ENCODE measurements at places on chromosomes 13 and 19.

DNA sequence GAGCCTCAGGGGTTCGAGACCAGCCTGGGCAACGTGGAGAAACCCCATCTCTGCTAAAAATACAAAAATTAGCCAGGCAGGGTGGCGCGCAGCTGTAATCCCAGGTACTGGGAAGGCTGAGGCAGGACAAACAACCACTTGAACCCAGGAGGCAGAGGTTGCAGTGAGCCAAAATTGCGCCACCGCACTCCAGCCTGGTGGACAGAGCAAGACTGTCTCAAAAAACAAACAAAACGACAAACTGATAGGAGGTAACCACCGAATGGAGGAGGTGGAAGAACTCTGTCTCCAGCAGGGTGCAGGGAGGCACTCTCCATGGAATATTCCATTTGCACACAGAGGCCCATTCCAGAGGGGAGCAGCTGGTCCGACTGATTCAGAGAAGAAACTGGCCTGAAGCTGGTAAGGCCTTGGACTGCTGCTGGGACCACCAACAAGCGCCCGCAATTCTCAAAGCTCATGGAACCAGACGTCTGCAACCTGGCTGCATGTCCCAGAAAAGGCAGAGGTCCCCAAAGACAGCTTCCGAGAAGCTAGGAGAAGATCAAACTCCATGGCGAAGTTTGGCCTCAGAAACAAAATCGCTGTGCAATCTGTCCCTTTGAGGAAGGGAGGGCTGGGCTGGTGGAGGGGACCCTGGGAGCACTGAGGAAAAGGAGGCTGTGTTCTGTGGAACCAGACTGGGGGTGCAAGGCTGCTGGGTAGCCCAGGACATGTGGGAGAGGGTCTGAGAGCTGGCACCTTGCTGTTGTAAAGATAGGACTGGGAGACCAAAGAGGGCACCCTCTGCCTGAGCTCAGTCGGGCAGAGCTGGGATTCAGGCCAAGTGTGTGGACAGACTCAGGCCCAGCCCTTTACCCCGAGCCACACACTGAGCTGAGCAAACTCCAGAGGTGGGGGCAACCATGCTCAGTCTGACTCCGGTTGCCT lies 35.2 kb downstream of the SLC25A42 start:
- DNase-seq = no peak

GRCh38 chr13:51925865-51926527 lies 64.2 kb downstream of the CCDC70 start:
- no peak for DNase-seq

GRCh38 chr13:112959701-112960542 lies 9.1 kb upstream of the MCF2L start:
- no peak for DNase-seq

DNA sequence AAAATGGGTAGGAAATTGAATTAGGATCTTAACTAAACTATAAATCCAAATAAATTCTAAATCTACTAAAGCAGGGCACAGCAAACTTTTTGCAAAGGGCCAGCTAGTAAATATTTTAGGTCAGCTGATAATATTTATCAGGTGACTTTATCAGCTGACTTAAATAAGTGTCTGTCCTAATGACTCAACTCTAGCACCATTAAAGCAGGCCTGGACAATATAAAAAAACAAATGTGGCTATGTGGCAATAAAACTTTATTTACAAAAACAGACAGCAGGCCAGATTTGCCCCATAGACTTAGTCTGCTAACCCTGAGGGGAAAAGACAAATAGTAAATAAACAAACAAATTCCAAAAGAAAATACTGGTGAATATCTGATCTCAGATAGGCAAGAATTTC lies 27.7 kb upstream of the DOCK9 start:
- DNase-seq = no peak

- DNase-seq = no peak
These were observed 4.9 kb upstream of the LILRA5 start for GRCh38 chr19:54317965-54318240.

Data from activated naive CD4-positive, alpha-beta T cell treated with anti-CD3 and anti-CD28 coated beads, Interleukin-2, amount 10 ng/mL, durations not matched to agents 7 days and 5 days (primary cell).